NCI-H524 treated with DMSO at 0.1 percent for 48 hours (cell line): ENCODE measurements at places on chromosomes 5 and 9.

- peak; percentile 82 for DNase-seq
These were observed 1249.0 kb upstream of the CDH18 start for GRCh38 chr5:21236971-21237427.

DNA sequence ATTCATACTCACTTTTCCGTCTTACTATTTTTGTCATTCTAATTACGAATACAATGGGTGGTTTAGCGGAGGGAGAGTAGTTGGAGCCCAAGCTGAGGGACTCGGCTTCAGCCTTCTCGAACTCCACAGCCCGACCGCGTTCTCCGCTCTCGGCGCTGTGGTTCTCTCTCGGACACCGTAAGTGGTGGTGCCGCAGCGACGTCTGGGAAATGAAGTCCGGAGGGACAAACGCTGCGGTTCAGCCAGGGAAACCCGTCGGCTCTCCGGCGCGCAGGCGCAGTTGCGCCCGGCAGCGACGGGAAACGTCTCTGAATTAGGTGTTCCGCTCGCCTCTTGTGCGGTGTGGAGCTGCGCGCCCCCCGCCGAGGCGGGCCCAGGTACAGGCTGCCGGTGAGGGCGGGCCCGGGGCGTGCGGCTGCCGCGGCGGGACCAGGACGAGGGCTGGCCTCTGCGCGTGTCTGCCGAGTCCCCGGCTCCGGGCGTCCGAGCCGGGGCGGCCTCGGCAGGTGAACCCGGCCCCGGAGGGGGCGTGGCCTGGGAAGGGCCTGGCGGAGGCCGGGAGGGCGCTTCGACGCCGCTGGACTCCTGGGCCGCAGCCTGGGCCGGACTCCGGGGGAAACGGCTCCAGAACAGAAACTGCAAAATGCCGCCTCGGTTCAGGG lies at the start of gene ZNF879:
ZNF879 (plus strand) TSS at position 277 of the 662 bp plus-strand sequence. CDS start 1,201 bp downstream, outside the sequence.
- peak; percentile 43 for DNase-seq

GRCh38 chr9:30280229-30280900 lies 2104.1 kb upstream of the ACO1 start:
- DNase-seq: no peak

DNA sequence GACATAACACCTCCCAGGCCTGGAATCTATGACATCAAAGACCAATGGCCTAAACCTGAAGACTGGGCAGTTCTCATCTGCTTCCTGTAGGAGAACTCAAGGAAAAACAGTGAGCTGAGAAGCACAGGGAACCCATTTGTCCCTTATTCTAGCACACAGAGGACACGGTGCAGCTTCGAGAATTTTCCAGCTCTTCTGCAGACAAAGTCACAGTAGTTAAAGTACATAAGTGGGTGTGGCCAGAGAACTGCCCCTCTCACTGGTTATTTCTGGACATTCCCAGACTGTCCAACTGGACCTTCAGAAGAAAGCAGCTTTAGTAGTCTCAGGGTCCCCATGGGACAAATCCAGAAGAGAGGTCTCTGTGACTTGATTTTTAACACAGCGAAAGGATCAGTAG lies 114.6 kb downstream of the KLHL3 start:
- no peak for DNase-seq

- DNase-seq: no peak
These were observed 69.4 kb upstream of the ADAMTSL1 start for GRCh38 chr9:18404434-18405029.

DNA sequence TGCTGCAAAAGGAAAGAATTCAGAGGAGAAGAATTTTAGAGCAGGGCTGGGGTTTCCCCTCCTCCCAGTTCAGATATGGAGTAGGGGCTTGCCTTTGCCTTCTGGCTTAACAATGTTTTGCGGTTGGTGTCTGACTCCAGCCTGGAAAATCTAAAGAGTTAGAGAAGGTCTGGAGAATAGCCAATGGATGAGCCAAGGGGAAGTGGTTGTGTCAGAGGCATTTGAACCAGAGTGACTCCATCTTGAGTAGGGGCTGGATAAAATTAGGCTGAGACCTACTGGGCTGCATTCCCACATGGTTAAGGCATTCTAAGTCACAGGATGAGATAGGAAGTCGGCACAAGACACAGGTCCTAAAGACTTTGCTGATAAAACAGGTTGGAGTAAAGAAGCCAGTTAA lies 133.7 kb downstream of the DIRAS2 start:
- DNase-seq: no peak

DNA sequence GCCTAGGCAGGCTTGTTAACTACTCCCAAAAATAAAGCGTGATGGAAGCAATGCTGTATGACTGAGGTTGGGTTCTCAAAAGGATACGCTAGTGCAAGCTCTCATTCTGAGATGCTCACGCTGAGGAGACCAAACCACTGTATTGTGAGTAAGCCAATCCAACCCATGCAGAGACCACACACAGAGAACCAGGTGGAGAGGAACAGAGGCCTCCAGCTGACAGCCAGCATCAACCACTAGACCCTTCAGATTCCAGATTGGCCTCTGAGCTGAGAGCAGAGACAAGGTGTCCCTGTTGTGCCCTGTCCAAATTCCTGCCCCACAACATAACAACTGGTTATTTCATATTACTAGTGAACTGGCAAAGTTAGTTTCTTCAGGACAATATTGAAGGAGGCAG lies 4.5 kb downstream of the TSTD2 start:
- DNase-seq: no peak

GRCh38 chr9:20043461-20043860 lies 254.6 kb upstream of the SLC24A2 start:
- DNase-seq: no peak

DNA sequence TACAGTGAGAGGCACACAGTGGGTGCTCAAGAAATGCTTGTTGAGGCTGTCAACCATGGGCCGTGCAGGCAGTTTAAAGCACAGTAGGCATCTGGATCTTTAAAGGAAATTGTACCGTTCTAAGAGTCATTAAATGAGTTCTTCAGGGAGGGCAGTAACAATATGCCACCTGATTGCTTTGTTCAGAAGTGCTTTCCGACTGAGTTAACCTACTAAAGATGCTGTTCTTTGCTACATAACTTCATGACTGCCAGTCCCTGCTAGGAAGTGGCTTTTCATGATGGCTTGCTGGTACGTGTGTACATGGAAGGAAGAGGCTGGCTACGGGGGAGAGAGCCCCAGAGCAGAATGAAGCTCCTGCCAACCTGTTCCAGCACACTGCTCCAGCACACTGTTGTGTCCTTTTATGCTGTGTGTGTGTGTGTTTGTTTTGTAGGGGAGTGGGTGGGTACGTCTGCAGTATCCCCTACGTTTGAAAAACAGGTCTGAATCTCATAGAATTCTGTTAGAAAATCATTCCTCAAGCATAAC lies 41.9 kb upstream of the PPP2R2B start:
- DNase-seq: no peak

DNA sequence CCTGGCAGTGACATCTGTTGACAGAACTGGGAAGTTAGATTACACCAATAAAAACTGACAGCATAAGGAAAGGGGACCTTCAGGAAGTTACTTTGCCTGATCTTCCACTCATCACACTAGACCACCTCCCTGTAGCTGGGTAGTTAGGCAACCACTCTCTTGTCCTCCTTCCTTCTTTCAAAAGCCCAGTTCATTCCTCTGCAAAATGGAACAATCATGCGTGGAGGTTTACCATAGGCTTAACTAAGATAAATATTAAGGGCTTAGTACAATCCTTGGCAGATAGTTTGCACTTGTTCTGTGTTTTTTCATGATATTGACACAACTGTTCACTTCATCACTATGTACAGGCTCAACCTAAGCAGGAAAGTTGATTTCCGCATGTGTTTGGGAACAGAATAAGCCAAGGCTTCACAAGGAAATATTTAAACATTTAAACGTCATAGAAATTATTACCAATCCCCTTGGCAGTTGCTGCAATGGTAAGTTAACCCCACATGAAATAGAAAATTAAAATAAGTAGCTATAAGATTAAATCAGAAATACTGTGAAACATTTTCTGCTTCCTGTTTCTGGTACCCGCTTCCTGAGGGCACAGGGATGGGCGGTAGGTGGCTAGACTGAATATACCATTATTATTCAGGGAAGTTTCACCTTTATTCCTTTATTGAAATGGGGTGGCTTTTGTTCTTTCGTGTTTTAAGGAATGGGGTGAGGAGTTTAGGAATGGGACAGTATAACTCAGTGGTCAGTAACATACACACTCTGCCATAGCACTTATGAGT lies 9.9 kb upstream of the PTGER4 start:
- no peak for DNase-seq

DNA sequence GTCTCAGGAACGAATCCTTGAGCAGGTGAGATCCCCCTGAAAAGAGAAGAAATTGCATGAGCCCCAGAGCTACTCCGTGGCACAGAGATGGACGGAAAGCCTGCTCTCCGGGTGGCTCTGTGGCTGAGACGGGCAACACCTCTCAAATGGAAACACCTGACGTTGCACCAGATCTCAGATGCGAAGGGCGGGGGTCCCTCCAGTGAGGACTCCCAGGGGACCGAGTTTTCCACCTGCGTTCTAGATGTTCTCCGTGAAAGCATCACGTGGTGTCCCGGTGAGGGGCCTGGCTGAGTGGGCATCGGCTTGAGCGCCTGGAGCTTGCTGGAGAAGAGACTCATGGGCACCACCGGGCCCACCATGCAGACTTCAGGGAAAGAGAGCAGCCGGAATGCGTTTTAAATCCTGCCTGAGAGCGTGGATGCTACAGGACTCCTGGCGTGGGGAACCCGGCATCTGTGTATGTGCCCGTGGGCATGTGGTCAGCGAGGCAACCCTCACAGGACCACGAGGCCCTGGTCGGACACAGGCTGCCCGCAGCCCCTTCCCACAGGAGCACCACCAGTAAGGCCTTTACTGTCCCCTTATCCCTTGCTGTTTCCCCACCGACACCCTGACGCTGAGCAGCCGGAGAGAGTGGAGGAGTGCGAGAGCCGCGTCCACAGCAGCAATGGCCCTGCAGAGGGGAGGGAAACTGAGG lies 378.4 kb upstream of the IRX4 start:
- DNase-seq: no peak

DNA sequence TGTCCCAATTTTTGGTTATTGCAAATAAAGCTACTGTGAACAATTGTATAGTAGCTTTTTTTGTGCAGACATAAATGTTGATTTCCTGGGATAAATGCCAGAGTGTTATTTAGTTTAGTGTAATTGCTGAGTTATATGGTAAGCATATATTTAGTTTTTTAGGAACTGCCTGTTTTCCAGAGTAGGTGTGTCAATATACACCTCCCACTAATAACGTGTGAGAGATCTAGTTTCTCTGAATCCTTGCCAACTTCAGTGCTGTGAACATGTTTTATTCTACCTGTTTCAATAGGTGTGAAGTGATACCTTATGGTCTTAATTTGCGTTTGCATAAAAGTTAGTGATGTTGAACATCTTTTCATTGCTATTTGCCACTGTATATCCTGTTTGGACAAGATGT lies 9.1 kb upstream of the OR2S2 start:
- DNase-seq: no peak

- no peak for DNase-seq
These were observed 9.7 kb downstream of the NREP start for GRCh38 chr5:111747337-111747736.

DNA sequence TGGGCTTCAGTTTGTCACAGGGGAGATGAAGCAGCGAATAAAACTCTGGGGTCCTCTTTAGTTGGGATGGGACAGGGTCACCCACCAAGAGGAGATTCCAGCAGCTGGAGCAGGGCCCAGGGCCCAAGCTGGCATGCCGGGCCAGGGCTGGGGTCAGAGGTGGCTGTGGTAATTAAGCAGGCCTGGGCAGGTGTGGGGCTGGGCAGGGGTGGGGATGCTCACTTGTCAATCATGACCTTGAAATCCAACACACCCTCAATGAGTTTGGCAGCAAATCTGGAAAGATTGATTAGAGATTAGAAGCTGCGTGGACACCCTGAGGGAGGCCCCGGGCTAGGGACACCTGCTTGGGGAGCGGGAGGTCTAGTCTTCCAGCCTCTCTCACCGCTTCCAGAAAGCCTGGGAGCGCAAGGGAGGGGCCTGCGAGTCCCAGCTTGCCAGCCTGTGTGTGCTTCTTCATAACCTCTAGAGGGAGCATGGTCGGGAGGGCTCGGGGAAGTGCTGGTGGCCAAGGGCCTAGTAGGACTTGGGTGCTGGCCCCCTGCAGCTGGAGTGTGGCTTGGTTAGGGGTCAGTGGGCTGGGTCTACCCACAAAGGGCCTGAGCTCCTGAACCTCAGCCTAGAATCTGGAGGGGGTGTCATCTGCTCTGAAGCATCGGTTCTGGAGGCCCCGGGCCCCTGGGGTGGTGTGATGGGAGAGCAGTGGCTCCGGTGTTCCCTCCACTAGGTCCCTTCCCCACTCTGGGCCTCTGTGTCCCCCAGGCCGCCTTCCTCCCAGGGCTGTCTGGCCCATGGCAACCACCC lies 7.6 kb downstream of the CRAT start:
- peak; percentile 2 for DNase-seq

DNA sequence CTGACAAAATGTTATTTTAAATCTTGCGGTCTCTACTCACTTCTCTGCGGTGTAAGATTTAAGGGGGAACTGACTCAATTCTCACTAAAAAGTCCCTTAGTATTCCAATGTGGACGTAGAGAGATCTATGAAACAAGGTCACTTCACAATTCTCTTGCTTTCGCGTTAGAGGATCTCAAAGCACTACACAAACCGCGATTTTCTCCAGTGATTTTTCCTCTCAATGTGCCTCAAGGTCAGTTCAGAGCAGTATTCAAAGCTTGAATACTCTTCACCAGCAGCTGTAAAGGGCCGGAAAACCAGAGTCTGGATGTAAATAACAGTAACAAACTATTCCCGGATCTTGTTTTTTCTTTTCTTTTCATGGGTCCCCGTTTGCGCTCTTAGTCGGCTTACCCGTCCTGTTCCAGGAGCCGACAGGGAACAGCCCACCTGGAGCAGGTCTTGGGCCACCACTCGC lies 128.2 kb downstream of the TMEM161B start:
- no peak for DNase-seq

- DNase-seq: no peak
These were observed 80.8 kb upstream of the PPP2R2B start for GRCh38 chr5:146959360-146959759.

DNA sequence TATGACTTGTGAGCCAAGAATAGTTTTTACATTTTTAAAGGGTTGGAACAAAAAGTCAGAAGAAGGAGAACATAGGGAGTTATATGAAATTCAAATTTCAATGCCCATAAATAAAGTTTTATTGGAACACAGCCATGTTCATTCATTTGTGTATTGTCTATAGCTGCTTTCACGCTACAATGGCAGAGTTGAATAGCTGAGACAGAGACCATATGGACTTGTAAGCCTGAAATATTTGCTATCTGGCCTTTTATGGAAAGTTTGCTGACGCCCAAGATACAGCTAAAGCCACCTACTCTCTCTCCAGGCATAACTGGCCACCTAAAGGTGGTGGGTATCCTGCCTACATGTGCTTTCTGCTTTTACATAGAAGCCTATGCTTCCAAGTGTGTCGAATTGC lies 10.9 kb downstream of the DAB2IP start:
- no peak for DNase-seq

GRCh38 chr5:132449060-132449459 lies 41.5 kb downstream of the IRF1 start:
- DNase-seq: no peak
